ENCODE measurements at places on chromosomes 1 and 21.

GRCh38 chr1:67165468-67166041 is 699 bp upstream of the IL23R start:
- no peak for DNase-seq

DNA sequence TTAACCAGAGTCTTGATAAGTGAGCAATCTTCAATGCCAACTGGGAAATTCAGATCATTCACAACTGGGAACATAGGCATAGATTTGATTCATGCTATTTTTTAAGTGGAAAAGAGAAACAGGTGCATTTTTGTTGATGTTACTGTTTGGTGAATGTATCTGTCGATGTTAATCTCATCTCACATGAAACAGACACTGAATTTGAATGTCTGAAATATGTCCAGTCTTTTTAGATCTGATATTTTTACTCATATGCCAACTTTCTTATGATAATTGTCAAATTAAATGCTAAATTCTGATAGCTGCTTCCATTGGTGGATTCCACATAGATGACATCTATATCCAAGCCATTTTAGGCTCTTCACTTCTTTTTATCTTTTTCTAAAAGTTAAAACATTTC is 213.1 kb downstream of the RYR2 start:
- no peak for DNase-seq

DNA sequence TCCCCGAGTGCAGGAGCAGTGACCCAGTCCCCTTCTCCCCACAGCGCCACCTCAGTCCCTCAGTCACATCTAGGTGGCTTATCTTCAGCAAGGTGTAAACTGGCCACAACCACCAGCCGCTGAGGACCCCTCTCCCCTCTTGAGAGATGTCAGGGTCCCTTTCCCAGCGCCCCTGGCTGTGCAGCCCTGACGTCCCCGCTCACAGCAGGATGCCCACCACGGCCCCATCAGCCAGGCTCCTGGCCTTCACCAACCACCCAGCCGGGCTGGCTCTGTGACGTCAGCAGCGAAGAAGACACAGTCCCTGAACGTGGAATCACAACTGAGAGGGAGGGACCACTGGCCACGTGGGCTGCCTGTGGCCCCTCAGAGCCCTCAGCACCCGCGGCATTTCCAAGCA is 249.4 kb downstream of the NPHP4 start:
- no peak for DNase-seq

- DNase-seq, result no peak
Measured at GRCh38 chr1:169144941-169145626, 38.6 kb downstream of the ATP1B1 start.

DNA sequence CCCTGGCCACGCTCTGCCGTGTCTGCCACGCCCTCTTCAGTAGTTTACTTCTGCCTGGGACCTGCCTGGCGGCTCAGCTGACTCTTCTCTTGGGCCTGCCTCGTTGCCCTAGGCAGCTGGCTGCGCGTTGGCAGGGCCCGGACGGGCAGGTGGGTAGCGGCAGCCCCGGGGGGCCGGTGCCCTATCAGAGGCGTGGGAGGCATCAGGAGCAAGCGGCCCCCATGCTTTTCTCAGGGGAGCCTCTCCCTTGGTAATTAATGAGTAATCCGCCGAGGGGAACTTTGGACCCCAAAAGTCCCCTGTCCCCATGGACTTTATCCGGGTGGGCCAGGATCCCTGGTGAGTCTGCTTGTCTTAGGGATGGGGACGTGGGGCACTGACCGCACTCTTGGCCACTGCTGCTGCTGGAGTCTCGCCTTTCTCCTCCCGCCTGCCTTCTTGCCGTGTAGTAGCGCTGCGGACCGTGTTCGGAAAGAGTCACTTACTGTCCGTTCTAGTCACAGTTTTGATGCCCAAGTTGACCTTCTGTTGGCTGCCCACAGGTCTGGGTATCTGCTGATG is 22.7 kb downstream of the SKI start:
- DNase-seq, result no peak

GRCh38 chr1:224085421-224086108 is 28.3 kb upstream of the FBXO28 start:
- no peak for DNase-seq

DNA sequence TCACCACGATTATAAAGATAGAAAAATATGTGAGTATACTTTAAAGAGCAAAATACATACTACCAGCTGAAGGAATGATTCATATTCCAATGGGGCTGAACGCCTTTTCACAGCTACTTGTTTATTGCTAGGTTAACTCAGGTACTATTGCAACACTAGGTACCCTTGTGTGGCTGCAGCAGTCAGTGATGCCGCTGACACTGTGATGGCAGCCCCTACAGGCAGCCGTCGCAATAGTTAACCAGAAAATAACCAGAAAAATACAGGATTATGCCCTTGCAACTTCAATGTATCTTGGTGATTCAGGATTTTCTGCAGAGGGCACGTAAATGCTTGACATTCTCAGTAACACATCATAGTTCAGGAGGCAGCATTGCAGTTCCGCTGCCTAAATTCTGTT is 1.6 kb upstream of the MARK1 start:
- DNase-seq, result no peak

DNA sequence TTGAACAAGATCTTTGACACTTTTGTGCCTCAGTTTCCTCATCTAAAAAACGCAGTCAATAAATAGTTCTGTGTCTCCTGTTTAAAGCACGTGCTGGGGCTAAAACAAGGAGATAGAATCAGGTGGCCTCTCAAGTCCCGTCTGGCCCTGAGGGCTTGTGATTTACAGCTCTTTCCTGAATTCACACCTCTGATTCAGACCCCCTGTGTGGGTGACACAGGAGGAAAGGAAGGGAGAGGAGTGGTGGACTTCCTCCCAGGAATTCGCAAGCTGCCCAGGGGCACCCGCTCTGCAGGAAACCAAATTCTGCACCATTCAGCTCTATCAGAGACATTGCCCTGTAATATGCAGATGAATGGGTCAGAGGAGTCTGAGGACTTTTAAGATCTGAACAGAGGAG is 5.2 kb upstream of the PRR9 start:
- DNase-seq, result no peak

Data from stimulated activated CD4-positive, alpha-beta T cell treated with anti-CD3 and anti-CD28 coated beads, Interleukin-1b, Interleukin-23, amount 100 ng/mL, for 1 hour (primary cell).